ENCODE measurements at places on chromosomes 13 and 19. TPM values are rescaled to one million over a fixed set of nuclear protein-coding genes. Genes with fewer than 3 reads are reported as not detected.

Gene MPND
- 7.1 TPM for total RNA-seq

Gene SPHK2
- 5.1 TPM for total RNA-seq

Gene TMEM221
- 0.17 TPM for total RNA-seq

Gene TSSK6
- 5.8 TPM for total RNA-seq

Gene VSTM1
- total RNA-seq, result not detected
